CD4-positive, alpha-beta T cell treated with Interleukin-1 beta for 1 hour (primary cell): ENCODE measurements at places on chromosomes 4 and X.

GRCh38 chrX:31063114-31063513, 8.7 kb downstream of the FTHL17 start:
- DNase-seq: no peak

- DNase-seq: no peak
Observed at GRCh38 chr4:39562792-39563191, 35.6 kb upstream of the UGDH start.

DNA sequence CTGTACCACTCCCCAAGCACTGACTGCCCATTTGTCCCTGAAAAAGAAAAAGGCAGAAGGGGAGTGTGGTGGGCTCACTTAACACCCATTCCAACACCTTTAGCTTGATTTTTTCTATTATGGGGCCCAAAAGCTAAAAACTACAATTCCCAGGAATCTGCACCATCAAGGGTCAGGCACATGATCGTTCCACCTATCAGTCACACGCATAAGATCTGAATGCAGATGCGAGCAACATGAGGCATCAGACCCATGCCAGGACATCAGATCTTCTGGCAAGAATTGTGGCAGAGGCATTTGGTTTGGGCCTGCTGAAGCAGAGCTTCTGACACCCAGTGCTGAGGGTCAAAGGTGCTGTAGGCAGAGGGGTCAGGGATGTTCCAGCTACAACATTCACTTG, 595.9 kb downstream of the BCOR start:
- DNase-seq: no peak

GRCh38 chr4:118968005-118968404, 79.4 kb downstream of the SYNPO2 start:
- DNase-seq: peak; percentile 10

- peak; percentile 18 for DNase-seq
Observed at GRCh38 chr4:76090241-76090691, 15.8 kb downstream of the ART3 start.

DNA sequence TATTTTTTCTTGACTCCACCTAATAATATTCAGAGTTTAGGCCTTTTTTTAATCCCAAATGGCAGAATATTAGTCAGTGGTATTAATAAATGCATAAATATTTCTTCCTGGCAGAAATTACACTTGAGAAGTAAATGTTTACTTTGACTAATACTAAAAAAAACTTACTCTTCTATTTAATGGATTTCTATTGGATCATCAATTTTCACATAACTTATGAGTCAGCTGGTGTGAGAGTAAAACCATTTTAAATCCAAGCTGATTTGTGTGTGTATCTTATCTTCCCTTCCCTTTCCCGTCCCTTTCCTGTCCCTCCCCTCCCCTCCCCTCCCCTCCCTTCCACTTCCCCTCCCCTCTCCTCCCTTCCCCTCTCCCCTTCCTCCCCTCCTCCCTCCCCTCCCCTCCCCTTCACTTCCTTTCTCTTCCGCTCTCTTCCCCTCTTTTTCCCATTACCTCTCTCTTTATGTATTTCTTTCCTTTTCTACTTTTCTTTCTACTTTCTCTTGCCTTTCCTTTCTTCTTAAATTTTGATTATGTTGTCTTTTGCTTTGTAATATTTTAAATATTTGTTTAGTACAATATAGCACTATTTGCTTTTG, 630.1 kb upstream of the EPHA5 start:
- DNase-seq: no peak

DNA sequence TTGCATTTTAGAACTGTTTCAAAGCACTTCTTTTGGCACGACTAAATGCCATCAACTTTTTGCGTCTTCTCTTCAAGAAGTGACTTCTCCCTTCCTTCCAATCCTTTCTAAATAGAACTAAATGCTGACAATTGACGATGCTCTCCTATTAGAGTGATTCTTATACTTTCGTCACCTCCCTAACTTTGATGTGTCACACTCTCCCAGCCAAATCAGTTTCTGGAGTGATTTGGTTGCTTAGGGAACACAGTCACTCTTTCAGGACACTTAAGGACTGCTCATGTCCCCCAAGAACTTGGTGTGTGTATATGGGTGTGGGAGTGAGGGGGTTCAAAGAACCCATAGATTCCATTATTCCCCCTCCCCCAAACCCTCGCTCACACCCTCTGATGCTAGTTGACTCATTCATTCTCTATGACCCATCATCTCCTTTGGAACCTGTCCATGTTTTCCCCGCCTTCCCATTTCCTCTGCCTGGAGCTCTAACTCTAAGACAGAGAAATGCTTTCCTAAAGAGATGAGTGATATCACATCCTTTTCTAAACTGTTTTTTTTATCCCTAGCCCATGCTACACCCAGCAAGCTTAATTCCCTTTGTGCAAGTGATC, 26.8 kb upstream of the AREG start:
- DNase-seq: no peak

GRCh38 chr4:6372649-6373525, 99.5 kb downstream of the PPP2R2C start:
- peak; percentile 35 for DNase-seq

GRCh38 chr4:172202480-172203076, 389.4 kb downstream of the GALNTL6 start:
- no peak for DNase-seq

- no peak for DNase-seq
Observed at GRCh38 chr4:20408611-20409010, 156.9 kb downstream of the SLIT2 start.

- no peak for DNase-seq
Observed at GRCh38 chr4:123298261-123298660, 98.3 kb upstream of the SPRY1 start.

DNA sequence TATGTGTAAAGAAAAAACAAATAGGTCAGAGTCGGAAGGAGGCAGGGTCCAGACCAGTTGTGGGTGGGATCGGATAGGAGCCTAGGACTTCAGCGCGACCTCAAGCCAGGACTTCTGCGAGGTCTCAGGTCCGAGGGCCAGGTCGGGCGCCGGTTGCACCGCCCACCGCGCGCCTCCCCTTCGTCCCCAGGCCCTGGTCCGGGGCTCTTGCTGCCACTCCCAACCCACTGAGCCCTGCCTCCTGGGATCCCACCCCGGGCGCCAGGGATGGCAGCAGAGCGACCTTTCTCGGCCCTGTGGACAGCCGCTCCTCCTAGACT, 12.3 kb downstream of the PITX2 start:
- no peak for DNase-seq

- no peak for DNase-seq
Observed at GRCh38 chr4:2852481-2852921, 8.9 kb downstream of the ADD1 start.

GRCh38 chr4:24473309-24473721, 111.0 kb downstream of the DHX15 start:
- peak; percentile 8 for DNase-seq

DNA sequence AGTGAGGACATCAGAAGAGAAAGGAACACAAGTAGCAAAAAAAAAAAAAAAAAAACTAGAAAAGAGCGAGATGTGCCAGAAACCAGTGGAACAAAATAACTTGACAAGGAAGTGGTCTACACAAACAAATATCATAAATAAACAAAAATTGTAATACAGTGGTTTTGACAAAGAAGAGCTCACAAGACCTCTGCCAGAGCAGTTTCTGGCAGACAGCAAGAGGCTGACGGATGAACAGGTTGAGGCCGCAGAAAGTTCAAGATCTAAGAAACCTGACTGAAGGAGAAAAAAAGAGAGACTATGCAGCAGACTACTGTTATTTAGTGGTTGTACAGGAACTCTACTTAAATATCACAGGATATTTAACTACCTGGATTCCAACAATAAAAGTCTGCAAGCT, 66.2 kb downstream of the MAB21L2 start:
- DNase-seq: no peak

- no peak for DNase-seq
Observed at GRCh38 chr4:87565746-87566145, 36.6 kb upstream of the SPARCL1 start.

DNA sequence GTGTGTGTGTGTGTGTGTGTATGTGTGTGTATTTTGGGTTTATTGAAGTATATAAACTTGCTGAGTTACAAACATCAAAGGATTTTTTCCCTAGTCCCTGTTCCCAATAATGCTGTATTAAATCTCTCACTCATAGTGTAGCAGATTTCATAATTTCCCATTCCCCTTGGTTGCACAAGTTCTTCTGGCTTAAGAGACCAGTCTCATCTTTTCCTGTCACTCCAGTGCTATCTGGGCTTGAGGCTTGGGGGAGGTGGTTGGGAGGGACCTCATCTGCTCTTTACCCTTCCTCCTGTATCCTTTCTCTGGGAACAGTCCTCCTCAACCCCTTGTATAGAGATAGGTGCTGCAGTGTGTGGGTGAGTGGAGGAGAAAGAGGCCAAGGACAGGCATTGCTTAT, 285.4 kb upstream of the BOD1L1 start:
- DNase-seq: no peak

GRCh38 chrX:155899366-155899765, 18.2 kb downstream of the VAMP7 start:
- no peak for DNase-seq

GRCh38 chr4:168475745-168476144, 4.5 kb downstream of the DDX60L start:
- no peak for DNase-seq

- peak; percentile 5 for DNase-seq
Observed at GRCh38 chr4:107719207-107719921, 670 bp downstream of the PAPSS1 start.

DNA sequence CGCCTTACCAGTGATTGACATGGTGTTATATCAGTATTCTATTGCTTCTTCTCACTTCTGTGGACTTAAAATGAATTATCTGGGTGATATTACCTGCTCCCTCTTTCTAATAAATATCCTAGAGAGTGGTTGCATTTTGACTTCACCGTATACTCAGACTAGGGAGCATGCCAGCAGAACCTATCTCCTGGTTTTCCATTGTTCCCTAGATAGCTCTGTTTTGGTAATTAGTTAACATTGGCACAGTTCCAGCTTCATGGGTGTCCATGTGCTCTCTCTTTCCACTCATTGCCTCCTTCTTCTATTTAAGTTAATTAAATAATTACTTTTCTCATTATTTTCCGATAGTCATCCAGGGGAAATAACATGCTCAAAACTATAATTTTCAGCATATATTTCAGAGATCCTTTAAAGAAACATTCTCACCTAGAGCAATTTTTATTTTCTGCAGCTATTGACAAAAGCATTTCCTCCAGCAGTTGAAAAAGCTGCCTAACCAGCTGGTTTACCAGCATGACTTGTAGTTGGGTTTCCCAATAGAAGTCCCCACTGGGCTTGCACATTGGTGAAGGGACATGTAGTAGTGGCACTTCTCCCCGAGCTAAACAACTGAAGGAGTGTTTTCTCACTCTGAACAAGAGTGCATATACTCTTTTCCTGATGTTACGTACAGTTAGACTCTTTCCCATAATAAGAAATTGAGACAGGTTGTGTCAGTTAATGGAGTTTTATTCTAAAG, 27.9 kb upstream of the PAPSS1 start:
- DNase-seq: no peak

DNA sequence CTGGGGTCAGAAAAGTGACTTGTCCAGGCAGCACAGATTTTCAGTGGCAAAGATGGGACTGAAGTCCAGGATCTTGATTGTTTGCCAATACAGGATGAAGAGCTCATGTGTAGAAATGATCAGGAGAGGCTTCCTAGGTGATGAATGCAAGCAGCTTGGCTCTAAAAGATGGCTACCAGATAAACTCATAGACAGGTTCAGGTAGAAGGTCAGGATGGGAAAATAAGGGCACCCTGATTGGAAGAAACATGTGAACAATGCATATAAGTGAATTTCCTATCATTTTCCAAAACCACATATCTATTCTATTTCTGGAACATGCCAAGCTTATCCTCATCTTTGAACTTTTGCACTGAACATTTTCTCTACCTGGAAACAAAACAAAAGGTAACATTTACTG, 87.7 kb downstream of the FAM13A start:
- DNase-seq: no peak

- no peak for DNase-seq
Observed at GRCh38 chrX:132592880-132593279, 104.0 kb upstream of the MBNL3 start.

- DNase-seq: no peak
Observed at GRCh38 chr4:158782551-158783360, 13.9 kb downstream of the FNIP2 start.
